ENCODE measurements at places on chromosomes 6 and 20.

GRCh38 chr20:59920944-59921343, 12.5 kb downstream of the SYCP2 start:
- DNase-seq, result no peak

GRCh38 chr20:58988565-58988882, 7.5 kb downstream of the NELFCD start:
- no peak for DNase-seq

DNA sequence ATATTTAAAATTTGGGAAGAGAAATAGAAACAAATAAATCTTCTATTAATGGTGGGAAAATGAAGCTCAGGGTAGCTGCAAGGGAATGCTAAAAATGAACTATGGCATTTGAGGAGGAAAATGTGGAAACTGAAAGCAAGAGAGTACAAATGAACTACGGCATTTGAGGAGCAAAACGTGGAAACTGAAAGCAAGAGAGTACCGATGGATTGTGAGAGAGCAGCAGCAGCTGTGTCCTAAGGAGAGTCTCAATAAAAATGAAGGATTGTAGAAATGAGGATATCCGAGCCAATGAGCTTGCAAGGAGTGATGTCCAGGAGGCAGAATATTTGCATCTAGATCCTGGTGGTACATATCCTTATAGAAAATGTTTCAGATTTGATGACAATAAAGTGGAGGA, 547.1 kb upstream of the ZNF337 start:
- DNase-seq, result no peak

DNA sequence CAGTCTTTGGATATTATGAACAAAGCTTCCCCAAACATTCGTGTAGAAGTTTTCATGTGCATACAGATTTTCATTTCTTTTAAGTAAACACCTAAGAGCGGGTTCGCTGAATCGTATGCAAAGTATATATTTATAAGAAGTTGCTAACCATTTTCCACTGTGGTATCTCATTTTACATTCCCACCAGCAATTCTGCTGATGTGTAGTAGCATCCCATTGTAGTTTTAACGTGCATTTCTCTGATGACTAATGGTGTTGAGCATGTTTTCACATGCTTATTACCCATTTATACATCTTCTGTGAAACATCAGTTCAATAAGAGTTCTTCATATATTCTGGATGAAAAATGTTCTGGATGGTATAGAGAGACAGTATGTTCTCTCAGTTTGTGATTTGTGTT, 97.4 kb downstream of the IYD start:
- no peak for DNase-seq

- DNase-seq, result no peak
These were observed 1123.5 kb upstream of the MAP3K7 start for GRCh38 chr6:91710342-91710741.

DNA sequence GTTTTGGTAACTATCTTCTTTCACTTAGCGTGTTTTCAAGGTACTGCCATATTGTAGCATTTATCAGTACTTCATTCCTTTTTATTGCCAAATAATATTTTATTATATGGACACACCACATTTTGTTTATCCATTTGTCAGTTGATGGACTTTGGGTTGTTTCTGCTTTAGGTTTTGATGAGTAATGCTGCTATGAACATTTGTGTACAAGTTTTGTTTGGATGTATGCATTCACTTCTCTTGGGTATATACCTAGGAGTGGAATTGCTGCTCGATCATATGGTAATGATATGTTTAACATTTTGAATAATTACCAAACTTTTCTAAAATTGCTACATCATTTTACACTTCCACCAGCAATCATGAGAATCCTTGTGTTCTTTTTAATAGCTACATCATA, 6.4 kb upstream of the SLC22A7 start:
- no peak for DNase-seq

DNA sequence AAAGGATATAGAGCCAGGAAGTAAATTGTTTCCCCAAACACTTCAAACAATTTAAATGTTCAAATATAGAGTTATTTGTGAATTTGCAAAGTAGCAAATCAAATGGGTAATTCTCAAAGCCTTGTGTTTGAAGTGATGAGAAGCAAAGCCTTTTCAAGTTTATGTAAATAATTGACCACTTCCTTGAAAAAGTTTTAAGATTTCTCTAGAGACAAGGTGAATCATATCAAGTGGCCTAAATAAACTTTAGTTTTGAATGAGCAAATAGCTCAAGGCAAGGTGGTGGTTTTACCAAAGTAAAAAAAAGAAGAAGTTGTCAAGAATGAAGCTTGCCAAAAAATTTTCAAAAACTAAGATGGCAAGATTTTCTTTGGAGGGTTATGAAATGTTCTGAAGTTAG, 42.6 kb upstream of the IFNGR1 start:
- DNase-seq, result peak; percentile 59

Data from kidney glomerular epithelial cell (primary cell).